Stimulated activated CD4-positive, alpha-beta T cell treated with anti-CD3 and anti-CD28 coated beads, Interleukin-15, amount 100 ng/mL, for 1 hour (primary cell): ENCODE measurements at places on chromosomes 12 and 14.

DNA sequence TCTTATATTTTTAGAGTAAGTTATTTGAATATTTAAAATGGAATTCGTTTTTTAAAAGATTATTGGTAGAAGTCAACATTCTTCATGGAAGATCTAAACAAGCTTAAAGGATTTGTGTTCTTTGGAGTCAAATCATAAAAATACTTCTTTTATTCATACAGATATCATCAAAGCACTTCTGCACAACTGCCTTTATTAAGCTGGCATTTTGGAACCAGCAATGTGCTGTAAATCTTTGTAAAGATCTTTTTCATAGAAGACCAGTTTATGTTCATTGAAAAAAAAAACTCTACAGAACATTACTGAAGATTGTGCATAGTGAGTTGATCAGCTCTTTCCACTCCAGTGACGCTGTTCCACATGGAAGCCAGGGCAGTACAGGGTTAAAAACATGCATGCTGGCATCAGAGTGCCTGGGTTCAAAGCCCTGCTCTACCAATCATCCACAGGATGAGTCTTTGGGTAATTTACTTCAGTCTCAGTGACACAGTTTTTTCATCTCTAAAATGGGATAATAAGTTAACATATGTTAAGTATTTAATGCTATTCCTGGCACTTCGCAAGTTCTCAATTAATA, 109.6 kb upstream of the SLC38A4 start:
- DNase-seq = no peak

- DNase-seq = no peak
These were observed 315.7 kb downstream of the NAV3 start for GRCh38 chr12:78146365-78146772.

DNA sequence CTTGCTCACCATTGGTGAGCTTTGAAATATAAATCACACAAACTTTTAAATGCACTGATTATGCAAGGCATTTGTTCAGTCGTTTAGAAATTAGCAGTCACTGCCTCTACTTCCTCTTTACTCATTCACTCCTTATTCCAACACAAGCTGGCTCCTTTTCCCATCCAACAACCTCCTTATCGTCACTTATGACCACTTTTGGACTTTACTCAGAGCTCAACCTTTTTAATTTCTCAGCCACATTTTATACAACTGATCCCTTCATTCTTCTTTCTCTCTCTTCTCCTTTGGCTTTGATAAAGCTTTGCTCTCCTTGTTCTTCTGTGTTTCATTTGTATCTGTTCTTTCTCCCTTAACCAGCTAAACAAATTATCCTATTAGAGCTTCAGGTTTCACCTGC, 126.4 kb upstream of the PLEKHA5 start:
- DNase-seq = no peak

DNA sequence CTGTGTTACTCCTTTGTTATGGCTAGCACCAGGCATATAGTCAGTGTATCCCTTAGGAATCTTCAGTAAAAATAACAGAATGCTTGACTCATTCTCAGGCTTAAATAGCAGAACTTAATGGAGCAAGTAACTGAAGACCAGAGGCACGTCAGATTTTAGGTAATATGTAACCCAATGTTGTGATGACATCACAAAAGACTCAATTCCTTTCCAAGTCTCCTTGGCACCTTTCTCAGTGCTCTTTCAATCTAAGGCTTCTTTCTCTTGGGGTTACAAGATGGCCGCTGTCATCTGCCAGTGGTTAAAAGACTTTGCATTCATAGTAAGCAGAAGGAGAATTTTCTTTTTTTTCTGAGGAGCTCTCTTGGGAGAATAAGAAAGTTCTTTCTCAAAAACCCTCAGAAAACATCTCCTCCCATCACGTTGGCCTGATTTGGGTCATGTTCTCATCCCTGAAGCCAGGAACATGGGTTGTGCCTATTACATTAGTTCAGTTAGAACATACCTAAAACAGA, 33.4 kb upstream of the DCN start:
- DNase-seq = no peak

DNA sequence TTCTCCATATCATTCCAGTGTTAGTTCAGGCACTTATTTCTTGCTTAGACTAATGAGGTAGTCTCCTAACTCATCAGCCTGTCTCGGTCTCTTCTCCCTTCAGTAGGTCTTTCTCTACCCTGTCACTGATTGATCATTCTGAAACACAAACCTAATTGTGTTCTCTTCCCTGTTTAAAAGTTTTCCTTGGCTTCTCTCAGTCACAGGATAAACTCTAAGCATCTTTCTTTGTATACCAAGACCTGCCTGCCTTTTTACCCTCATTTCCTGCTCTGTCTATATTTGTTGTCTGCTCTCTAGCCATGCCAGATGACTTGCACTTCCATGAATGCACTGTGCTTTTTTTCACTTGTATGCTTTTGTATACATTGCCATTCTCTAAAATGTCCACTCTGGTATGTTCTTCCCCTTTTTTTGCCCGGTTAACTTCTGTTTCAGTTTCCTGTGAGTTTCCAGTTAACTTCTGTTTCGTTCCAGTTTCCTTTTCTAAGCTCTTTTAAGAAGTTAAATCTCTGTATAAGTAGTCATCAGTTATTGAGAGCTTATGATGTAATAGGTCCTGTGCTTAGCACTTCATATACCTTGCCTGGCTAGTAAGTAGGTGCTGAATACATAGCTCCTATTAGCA, 12.8 kb downstream of the DIP2B start:
- DNase-seq = no peak

- no peak for DNase-seq
These were observed 1071.2 kb upstream of the USP15 start for GRCh38 chr12:61188801-61189595.

DNA sequence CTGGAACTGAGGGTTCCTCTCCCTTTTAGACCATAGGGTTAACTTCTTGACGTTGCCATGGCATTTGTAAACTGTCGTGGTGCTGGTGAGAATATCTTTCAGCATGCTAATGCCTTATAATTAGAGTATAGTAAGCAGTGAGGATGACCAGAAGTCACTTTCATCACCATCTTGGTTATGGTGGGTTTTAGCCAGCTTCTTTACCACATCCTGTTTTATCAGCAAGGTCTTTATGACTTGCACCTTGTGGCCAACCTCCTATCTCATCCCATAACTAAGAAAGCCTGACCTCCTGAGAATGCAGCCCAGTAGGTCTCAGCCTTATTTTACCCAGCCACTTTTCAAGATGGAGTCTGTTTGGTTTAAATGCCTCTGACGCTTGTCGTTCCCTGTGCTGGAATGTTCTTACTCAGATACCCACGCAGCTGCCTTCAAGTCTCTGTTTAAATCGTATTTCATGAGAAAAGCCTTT, 44.2 kb downstream of the BBS10 start:
- DNase-seq = no peak

GRCh38 chr12:46240436-46240835, 28.4 kb downstream of the SLC38A1 start:
- DNase-seq = no peak

DNA sequence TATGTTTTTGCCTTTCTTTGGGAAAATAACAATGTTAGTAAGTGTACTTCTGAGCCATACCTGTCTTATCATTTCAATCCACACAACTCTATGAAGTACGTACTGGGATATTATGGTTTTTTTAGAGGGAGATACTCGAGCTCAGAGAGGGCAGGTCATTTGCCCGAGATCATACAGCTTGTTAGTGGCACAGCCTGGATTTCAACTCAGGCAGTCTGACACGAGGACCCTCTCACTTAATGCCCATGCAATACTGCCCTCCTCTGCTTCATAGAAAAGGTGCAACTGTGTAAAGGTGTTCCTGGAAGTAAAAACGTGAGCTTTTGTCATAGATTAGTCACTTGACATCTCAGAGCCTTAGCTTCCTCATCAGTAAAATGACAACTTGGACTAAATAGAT, 128.0 kb downstream of the NDUFA12 start:
- no peak for DNase-seq

- no peak for DNase-seq
These were observed 12.6 kb upstream of the LGALS3 start for GRCh38 chr14:55116246-55117030.

- no peak for DNase-seq
These were observed 41.4 kb downstream of the ATL1 start for GRCh38 chr14:50601394-50601793.

GRCh38 chr14:64293976-64294671, at the start of gene ESR2:
TSS of gene ESR2 (minus strand) at chr14:64294371. CDS start at chr14:64282985, 11,386 bp downstream.
- no peak for DNase-seq

- DNase-seq = no peak
These were observed 44.4 kb downstream of the ANO6 start for GRCh38 chr12:45260104-45260815.

DNA sequence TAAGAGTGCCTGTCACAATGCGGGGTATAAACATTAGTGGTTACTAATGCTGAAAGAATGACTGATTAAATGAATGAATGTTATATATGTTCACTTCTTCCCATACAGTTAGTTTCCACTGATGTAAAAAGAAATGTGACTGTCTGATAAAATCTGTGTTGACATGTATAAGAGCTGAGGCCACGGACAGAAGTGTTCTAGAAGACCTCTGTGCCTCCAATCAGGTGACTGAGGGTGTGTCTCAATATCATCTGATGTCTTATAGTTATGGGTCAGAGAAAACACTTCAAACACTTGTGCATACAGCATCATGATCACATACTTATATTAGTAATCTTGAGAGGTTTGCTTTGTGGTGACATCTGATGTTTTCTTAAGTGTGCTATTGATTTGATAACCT, 183.4 kb downstream of the TTC7B start:
- DNase-seq = no peak

DNA sequence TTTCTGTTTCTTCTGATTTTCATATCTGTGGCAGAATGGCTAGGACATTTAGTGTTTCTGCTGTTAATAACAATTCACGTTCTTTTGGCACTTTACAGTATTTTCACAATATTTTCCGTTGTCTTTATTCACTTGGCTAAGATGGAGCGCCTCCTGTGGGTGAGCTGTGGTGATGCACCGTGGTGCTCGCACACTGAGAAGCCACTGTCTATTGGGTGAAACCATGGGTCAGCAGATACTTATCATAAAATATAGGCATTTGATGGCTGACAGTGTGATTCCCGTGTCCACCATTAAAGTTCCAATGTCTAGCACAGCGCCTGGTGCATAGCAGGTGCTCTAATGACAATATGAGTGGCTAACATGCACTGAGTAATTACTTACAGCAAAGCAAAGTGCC, 141.8 kb downstream of the VRK1 start:
- DNase-seq = no peak

GRCh38 chr14:20809917-20810316, 7.3 kb upstream of the RNASE1 start:
- DNase-seq = no peak

- DNase-seq = no peak
These were observed 33.7 kb downstream of the RASSF8 start for GRCh38 chr12:25992026-25992782.

DNA sequence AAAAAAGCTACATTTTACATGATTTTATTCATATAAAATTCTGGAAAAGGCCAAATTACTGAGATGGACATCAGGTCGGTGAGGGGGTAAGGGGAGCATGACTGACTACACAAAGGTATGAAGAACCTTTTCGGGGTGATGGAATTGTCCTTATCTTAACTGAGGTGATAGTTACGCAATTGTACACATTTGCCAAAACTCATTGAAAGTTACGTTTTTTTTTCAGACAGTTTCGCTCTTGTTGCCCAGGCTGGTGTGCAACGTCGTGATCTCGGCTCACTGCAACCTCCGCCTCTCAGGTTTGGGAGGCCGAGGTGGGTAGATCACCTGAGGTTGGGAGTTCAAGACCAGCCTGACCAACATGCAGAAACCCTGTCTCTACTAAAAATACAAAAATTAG, 29.4 kb upstream of the PLEKHG3 start:
- DNase-seq = no peak

GRCh38 chr12:131123817-131124216, 170.1 kb downstream of the ADGRD1 start:
- no peak for DNase-seq

DNA sequence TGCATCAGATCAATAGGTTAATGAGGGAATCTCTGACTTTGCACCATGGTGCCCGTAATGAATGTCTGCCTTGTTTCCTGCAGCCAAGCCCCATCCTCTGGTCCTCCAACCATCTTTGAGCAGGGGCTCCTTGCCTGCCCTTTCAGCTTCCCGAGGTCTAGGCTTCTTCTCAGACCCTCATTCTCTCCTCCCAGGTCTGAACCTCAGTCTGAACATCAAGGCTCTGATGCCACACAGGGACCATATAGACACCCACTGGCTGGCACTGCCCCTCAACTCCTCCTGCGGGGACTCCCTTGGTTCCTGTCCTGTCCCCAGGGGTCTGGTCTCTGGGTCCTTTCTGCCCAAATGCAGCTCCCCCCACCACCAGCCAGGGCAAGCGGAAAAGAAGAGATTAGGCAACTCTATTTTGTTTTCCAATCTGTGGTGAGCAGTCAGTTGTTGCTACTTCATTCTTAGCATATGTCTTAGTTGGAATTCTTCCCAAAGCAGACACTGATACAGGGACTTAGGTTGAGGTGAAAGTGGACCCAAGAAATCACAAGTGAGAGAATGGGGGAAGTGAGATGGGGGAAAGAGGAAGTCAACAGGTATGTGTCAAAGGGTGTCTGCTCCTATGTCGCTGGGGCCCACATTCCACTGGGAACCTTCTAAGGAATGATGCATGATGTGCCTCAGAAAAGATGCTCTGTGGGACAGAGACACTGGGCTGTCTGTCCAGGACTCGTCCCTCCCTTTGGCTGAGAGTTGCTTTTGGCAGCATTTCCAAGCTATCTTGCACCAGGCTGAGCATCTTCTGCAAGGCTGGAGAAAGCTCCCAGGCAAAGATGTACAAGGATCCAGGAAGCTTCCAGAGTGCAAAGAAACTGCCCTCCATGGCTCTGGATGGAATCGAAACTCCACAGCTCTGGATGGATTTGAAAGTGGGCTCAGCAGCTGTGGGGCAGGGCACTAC, 1096.5 kb upstream of the TMEM132C start:
- DNase-seq = no peak

GRCh38 chr12:106084014-106084671, 54.6 kb downstream of the NUAK1 start:
- no peak for DNase-seq

GRCh38 chr12:50633955-50634354, 129.2 kb downstream of the DIP2B start:
- no peak for DNase-seq

DNA sequence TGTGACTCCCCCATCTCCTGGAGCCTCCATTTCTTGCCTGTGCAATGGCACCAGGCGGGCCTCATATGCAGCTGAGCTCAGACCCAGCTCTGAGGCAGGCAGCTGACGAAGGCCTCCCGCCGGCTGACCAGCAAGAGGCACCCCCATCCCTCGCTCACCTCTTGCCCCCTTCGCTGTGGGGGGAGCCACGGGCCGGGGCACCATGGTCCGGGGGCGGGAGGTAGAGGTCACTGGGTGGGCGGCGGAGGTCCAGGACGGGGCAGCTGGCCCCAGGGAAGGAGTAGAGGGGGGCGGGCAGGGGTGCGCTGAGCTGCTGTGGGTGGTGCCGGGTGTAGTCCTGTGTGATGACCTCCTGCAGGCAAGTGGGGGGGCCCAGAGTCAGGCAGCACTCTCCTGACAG, 39.4 kb downstream of the RFLNA start:
- DNase-seq = no peak

DNA sequence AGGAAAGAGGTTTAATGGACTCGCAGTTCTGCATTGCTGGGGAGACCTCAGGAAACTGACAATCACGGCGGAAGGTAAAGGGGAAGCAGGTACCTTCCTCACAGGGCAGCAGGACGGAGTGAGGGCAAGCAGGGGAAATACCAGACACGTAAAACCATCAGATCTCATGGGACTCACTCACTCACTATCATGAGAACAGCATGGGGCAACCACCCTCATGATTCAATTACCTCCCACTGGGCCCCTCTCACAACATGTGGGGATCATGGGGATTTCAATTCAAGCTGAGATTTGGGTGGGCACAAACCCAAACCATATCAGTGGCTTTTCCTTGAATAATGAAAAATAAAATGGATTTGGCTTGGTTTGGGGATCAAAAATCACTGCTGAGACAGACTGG, 380.5 kb downstream of the VRK1 start:
- DNase-seq = no peak
